ENCODE measurements at places on chromosomes 12 and 14.

GRCh38 chr14:72613231-72613974, 280.5 kb downstream of the DPF3 start:
- no peak for DNase-seq

- no peak for DNase-seq
Measured at GRCh38 chr12:108348842-108349241, 9.7 kb upstream of the CMKLR1 start.

GRCh38 chr14:33758547-33758946, 192.3 kb downstream of the EGLN3 start:
- DNase-seq, result no peak

GRCh38 chr12:51442324-51442723, 17.7 kb downstream of the SLC4A8 start:
- DNase-seq, result no peak

GRCh38 chr12:26192142-26192541, 3.2 kb upstream of the SSPN start:
- DNase-seq, result no peak

DNA sequence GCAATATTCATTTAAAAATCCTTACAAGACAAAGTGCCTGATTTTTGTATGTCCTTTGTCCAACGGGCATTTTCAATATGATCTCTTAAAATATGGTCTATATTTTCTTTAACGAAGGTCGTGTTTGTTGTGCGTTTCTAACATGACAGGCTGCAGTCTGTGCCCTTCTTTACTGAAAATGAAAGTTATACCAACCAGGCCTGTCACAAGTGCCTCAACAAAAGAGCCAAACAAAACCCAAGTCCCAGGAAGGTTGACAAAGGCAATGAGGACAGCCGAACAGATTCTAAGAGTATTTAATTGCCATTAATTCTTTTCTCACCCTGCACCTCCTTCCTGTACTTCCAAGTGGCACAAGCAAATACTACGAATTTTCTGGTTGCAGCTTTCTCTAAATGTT, 13.9 kb downstream of the PAX9 start:
- DNase-seq, result no peak

- DNase-seq, result no peak
Measured at GRCh38 chr14:75492832-75493591, 29.3 kb upstream of the BATF start.

DNA sequence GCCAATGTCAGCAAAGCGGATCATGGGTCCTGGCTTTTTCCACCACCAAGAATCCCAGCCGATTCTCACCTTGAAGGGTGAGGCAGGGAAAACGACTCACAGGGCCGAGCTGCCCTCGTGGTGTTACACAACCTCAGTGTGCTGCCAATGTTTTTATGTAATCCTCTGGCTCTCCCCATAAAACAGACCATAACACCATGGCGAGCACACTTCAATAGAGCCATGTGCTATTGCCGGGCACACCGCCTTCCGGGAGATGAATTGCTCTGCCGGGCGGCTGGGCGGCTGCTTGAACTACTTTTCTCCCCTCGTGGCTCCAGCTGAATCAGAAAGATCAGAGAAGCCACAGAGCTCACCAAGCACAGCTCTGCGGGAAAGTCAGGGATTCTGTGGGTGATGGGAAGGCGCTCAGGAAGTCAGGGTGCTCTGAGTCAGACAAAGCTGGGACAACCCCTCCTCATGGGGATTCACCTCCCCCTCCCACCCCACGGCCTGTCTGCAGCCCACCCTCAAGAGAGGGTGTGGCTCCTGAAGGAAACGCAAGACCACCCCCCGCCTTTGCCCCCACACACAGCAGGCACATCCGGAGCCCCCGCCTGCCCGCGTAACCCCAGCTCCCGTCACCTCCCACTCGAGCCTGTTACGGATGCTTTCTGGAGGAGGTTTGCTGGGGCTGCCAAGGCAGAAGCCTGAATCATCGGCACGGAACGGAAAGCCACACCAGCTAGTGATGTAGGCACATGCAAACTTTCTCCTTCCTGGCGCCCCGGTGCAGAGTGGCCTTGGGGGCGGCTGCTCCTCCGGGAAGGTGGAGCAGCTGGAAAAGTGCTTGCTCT, 1.8 kb downstream of the GALNT9 start:
- no peak for DNase-seq

- no peak for DNase-seq
Measured at GRCh38 chr12:110564471-110564991, 18.6 kb downstream of the PPTC7 start.

DNA sequence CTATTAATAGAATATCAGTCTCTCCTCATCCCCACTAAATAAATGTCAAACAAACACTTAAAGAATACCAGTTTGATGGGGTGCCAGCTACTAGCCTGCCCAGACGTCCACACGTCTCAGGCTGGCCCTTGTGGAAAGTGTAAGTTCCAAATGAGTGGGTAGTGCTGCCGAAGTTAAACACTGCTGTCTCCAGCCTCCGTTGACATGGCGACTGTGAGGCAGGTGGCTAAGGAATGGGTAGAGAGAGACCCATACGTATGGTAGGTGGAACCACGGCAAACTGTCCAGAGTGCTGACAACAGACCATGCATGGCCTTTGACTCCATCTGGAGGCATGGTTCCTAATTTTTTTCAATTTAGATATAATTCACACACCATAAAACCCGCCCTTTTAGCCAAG, 37.9 kb downstream of the PITPNM2 start:
- DNase-seq, result no peak

GRCh38 chr12:53338017-53338416, 1.9 kb upstream of the SP7 start:
- DNase-seq, result peak; percentile 28

- peak; percentile 59 for DNase-seq
Measured at GRCh38 chr14:106844608-106845285, 1318.4 kb downstream of the TMEM121 start.

DNA sequence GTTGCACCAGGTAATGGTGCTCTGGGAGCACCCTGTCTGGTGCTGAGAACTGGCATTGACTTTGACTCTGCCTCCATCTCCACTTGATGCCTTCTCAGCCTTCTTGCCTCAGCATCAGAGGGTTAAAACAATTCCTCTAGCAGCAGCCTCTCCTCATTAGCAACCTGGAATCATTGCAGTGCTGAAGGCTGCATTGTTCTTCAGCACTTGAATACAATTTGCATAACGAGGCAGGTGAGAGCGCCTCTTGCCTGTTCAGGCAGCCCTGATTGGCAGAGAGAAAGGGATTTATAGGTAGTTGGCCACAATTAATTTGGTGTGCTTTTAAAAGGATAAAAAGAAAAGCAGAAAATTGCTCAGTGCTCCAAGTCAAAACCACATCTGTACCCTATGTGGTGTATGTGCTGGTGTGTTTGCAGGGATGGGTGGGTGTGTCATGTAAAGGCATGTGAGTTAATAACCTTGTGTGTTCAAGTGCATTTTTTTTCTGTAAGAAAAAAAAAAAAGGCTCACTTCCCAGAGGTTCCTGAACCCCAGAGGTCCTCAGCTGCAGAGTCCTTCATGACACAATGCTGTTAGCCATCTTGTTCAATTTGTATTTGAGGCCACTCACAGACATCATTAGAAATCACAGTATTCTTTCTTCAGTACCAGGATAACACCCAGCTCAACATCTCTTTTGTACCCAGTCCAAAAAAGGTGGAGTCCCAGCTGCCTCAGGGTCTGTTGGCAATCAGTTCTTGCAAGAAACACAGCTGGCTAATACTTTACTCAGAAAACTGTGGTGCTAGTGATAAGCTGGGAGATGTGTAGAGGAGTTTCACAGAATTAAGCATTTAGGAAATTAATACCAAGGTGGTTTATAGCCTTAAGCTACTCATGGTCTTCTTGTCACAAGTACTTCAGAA, 385.6 kb downstream of the GRIN2B start:
- DNase-seq, result no peak

- DNase-seq, result no peak
Measured at GRCh38 chr12:66514581-66514980, 164.3 kb downstream of the GRIP1 start.

DNA sequence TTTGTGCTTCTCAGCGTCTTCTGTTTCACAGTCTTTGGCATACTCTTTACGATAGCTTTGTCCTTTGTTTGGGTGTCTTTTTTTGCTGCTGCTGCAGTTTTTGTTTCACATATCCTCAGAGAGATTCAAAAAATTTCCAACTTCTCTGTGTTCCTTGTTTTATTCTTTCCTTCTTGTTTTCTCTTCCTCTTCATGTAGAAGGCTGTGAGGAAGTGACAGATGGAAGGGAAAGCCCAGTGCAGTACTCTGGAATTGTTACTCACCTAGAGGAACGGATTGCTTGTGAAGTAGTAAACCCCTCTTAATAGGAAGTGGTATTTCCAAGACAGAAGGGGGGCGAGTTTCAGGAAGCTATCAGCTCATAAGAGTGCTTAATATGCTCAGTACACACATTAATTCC, 1.7 kb downstream of the CREBL2 start:
- no peak for DNase-seq

DNA sequence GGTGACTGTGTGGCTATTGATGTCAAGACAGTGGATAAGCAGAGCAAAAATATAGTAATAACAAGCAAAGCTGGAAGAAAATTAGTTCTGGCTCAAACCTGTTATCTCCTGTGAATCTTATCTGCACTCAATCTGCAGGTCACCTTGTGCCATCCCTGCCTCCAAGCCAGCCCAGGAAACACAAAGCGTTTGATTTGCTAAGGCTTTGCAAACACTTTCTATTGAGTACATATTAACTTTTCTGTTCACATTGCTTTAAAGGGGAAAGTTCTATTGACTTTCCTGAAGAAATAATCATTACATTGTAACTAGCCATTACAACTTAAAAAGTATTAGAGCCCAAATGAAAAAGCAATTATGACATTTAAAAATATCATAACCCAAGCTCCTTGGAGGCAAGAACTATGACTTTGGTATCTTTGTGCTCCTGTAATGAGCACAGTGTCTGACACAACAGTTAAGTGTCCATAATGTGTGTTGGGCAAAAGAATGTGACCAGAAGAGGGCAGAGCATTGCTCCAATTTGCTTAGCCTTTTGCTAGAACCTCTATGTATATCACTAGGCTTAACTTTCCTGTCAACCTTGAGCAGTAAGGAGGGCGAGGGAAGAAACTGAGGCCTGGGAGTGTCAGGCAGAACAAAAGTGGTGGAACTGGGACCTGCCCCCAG, 24.7 kb downstream of the SERPINA3 start:
- no peak for DNase-seq

DNA sequence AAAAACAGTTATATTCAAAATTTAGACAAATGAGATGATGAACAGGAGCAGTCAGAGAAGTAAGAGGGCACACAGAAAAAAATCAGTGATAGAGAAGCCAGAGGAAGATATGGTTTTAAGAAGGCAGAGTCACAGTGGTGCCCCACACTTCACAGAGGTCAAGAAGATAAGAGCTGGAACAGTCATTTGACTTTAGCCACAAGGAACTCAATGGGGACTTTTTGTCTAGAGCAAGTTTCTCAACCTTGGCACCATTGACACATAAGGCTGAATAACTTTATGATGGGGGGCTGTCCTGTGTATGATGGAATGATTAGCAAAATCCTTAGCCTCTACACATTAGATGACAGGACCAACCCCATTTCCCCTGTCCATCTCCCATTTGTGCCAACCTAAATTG, 172.8 kb upstream of the PLEKHG7 start:
- DNase-seq, result no peak

- no peak for DNase-seq
Measured at GRCh38 chr14:74988131-74988530, 14.6 kb upstream of the EIF2B2 start.

GRCh38 chr14:34502001-34502400, 37.5 kb downstream of the EAPP start:
- DNase-seq, result no peak

GRCh38 chr12:85949253-85949652, 75.2 kb downstream of the NTS start:
- DNase-seq, result no peak

DNA sequence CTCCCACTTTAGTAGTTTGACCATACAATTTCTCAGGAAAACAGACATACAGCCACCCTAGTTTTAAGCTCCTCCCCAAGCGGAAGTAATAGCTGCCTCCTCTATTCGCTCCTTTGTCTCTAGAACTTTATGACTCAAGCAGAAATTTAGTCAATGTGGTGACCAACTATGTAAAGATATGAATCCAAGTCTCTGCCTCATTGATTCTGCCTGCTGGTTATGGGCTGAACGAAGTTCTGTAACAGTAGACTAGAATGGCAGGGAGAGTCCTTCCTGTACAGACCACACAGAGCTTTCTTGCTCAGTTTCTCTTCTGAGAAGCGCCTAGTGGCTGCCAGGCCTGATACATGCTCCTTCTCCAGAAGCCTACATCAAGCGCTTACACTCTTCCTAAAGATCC, 19.1 kb downstream of the KICS2 start:
- DNase-seq, result no peak

DNA sequence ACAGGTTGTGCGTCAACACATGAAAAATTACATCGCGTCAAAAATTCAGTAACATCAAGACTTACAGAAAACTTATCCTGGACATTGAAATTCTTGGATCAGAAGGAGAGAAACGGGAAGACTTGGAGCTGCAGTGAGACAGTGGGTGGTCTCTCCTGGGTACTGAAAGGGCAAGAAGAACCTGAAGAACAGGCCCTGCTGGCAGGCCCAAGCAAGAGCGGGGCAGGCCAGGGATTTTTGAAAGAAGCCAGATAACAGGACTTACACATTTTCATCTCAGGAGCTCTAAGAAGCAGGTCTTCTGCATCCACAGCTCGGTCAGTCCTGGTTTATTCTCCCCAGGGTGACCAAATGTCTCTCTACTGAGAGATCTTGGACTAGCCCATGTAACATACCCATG, 466.5 kb upstream of the SOX5 start:
- DNase-seq, result no peak

DNA sequence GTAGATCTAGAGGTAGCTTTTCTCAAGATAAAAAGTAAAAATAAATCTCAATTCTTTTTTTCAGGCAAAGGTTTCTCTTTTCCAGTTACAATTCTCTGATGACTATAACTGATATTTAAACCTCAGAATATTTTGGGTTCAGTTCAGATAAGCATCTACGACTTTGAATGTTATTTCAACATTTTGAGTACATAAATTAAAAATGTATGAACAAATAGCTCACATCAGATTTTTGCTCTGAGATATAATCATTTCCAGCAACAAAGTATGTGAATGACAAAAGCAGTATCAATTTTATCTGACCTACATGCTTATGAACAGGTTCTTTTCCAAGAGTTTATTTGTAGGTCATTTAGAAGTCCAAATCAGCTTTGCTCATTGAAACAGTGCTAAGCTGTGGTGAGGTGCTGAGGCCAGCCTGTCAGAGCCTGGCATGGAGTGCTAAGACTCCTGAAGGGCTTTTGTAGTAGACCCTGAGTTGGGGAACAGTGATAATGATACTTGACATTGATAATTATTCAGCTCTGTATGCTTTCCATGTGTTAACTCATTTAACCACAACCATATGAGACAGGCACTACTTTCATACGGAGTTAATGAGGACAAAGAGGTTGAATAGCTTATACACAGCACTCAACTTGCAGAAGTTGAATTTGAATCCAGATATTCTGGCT, 205.0 kb upstream of the DCN start:
- DNase-seq, result no peak

GRCh38 chr14:104578321-104578720, 1.2 kb upstream of the C14orf180 start:
- DNase-seq, result no peak

Measured in activated gamma-delta T cell treated with Interleukin-2 at 50 U/mL for 16 hours (primary cell).